ENCODE measurements at places on chromosomes 13 and 19.

DNA sequence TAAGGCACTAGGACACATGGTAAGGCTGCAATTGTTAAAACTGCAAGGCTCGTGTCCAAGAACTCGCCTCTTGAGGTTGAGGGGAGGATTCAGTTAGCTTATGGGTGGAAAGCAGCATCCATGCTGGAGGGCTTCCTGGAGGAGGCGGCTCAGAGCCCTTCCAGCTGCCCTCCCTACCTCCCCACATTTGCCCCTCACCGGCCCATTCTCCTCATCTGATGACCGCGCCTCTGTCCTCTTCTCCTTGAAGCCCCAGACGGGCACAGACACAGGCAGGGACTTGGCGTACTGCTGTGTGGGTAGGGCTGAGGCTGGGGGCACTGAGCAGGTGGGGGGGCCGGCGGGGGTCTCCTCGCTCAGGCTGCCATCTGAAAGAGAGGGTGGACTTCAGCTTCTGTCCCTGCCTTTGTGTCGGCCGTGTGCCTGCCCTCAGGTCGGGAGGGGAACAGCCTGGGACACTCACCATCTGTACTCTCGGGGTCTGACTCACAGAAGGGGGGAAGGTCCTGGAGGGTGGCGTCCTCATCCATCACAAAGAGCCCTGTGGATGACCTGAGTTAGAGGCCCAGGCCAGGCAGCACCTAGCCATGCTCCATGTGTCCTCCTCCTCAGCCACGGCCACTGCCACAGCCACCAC is 4.1 kb upstream of the PNKP start:
- DNase-seq, result no peak

DNA sequence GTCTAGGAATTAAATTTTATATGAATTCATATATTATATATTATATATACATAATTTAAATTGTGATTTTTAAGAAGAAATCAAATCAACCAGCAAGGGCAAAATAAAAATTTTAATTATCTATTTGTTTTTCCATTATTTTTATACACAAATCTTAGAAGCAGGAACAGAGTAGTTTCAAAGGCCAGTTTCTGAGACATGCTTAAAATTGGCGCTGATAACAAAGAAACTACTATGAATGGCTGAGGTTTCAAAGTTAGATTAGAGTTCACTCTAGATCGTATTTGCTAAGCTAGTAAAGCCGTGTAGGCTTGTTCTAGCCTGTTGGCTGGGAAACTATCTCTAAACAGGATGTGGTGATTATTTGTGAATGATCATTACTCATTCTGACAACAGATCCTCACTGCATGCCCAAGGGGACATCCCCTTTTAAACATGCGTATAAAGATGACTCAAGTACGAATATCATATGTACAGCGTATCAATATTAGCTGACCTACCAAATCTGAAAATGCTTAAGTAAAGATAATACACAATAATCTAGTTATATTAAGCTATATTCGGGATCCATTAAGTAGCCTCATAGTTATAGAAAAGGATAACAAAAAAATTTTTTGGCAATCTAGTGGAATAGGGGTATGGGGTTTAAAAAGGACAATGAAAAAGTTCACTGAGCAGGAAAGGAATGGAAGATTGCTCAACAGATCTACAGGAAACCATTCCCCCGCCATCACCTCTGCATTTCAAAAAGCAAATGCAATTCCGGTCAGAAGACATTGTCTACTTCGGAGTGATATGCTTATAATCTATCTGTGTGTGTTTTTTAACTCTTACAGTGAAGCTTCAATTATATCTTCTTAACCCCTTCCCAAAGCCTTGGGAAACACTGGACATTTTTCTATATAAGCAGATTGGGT is 150.1 kb downstream of the SHISA2 start:
- DNase-seq, result peak; percentile 52

DNA sequence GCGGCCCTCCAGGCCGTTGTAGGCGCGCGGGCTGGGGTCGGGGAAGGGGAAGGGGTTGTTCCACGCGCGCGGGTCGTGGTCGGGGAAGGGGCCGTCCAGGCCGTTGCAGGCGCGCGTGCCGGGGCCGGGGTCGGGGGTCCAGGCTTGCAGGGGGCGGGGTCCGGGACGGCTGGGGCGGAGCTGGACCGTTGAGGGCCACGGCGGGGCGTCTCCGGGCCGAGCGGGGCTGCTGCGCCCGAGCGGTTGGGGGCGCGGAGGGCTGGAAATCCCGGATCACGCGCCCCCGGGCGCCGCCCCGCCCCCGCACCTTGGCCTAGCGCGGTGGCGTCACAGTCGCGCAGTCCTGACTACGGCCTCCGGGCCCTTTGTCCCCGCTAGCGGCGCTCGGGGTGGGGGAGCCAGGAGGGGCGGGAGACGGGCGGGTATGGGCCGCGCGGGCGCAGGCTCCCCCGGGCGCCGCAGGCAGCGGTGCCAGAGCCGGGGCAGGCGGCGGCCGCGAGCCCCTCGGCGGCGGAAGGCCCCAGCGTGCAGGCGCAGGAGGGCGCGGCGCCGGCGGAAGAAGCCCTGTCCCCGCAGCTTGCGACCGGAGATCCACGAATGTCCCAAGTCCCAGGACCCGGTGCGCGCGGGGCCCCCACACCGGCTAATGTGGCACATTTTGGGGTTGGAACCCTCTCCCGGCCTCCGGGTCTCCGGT is 665 bp downstream of the GPX4 start:
- peak; percentile 74 for DNase-seq

GRCh38 chr13:54614726-54615125 is 1586.1 kb downstream of the OLFM4 start:
- DNase-seq, result no peak

- DNase-seq, result no peak
These were observed 86.6 kb downstream of the FLT1 start for GRCh38 chr13:28408235-28408848.

DNA sequence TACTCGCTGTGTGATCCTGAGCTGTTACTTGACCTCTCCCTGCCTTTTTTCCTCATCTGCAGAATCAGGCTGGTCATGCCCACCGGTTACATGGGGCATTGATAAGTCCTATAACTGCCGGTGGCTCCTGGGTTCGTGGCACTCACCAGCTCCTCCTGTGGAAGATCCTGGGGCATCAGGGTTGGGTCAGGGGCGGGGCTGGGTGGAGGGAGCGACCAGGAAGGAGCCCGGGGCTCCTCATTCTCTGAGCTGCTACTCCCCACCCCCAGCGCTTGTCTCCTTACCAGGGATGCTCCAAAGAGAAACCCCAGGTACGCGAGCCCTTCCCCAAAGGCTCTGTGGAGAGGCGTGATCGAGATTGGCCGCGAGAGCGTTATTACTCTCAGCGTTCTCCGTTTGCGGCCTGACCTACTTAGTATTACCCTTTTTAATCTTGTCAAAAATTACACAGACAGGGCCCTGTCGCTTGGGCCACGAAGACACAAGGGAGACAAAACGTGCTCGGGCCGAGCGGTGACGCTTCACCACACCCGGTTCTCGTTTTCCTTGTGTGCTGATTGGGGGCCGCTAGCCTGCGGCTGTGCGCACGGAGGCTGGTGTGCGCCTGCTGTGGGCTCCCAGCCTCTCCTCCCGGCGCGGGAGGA is 10.7 kb downstream of the HDGFL2 start:
- no peak for DNase-seq

GRCh38 chr13:108980237-108980636 is 350.8 kb downstream of the MYO16 start:
- no peak for DNase-seq

DNA sequence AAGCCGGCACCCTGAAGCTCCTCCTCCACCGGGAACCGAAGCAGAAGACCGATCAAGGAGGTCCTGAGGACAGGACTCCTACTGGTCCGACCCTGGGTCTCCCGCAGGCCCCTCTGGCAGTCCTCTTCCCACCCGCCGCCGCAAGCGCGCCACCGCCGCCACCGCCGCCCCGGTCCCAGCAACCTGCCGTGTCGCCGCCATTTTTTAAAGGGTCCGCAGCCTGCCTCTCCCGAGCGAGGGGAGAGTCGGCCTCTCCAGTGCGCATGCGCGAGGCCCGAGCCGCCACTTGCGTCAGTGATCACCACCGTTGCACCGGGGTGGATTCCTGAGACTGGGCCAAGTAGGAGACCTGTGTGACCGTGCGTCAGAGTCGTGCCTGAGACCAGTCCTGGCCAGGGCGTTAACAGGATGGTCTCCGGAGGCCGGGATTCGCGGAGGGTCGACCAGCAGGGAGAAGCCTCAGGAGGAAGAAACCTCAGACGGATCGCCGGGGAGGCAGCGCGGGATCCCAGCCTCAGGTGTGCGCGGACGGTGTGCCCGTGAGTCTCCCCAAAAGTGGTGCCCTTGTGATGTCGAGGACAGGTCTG is 51.6 kb downstream of the ZNF146 start:
- DNase-seq, result no peak

DNA sequence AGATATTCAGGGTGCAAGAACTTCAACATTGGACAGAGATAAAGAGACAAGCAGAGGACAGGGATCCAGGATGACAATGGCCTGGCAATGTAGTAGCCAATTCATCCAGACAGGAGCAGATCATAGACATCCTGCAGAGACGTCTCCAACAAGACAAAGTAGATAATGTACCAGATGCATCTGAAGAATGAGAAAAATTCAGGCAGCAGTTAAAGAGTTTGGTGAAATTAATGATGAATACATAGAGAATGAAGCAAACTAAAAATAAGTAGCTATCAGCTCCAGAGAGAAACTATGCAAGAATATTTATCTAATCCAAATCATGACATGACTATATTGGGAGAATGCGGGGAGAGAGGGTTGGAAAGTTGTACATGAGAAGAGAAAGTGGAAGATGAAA is 278.4 kb upstream of the DACH1 start:
- DNase-seq, result no peak

GRCh38 chr13:51828730-51829567 is 16.0 kb downstream of the TMEM272 start:
- DNase-seq, result no peak

DNA sequence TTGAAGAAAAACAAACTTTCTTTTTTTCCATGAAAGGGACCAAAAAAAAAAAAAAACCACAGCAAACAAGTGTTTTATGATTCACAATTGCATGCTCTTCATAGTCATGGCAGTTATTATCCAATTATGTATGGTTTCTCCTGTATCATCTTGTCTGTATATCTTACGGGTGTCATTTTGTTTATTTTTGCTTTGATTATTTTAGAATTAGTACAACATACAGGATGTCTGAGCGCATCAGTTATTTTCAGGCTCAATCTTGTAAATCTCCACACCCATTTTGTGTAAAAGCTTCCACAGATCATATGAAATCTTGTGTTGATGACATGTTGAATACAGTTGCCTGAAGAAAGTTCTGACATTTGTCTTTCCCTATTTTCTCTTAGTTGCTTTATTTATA is 280.3 kb downstream of the KLF5 start:
- DNase-seq, result no peak

DNA sequence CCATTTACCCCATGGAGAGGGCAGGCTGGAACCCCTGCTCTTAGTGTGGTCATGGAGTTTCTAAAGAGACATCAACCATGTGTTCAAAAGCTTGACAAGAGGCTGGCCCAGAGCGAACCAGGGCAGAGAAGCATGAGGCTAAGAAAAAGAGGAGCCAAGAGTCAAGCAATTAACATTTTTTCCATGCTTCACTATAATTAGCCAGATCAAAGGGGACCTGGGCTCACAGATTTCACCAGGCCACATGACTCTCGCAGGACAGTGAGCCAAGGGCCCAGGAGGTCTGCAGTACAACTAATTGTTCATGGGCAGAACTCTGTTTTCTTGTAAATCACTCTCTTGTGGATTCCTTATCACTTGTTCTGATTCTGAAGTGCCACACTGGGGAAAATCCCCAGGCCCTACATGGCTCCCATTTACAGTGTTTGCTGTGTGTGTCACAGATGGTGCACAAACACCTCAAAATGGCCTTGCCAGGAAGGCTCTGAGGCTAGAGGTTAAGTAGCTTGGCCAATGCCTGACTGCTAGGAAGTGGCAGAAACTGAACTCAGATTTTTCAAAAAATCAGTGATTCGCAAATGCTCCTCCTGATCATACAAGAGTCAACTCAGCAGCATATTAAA is 101.2 kb downstream of the LHFPL6 start:
- DNase-seq, result no peak

DNA sequence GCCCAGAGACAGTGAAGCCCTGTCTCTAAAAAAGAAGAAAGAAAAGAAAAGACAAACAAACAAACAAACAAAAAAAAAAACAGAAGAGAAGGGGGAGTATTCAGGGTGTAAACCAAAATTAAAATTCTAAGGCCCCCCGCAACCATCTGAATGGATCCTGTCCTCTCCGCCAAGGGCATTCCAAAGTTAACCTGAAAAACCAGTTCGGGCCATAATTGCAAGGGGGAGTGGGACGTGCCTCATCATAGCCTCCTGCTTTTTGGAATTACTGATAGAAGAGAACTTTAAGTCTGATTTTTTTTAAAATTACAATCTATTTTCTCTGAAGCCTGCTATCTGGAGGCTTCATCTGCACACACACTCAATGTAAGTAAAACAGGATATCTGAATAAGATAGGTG is 5.7 kb upstream of the IFNL2 start:
- DNase-seq, result no peak

- no peak for DNase-seq
These were observed 17.3 kb downstream of the BICRA start for GRCh38 chr19:47626238-47626637.

GRCh38 chr19:6820237-6820636 is 47.7 kb downstream of the VAV1 start:
- no peak for DNase-seq
